ENCODE measurements at places on chromosomes 3 and 15.
A peak's percentile ranks its signal among the peaks of the same experiment; 100 is the strongest.

GRCh38 chr3:37670961-37671483 lies 190.7 kb upstream of the CTDSPL start:
- DNase-seq = no peak

DNA sequence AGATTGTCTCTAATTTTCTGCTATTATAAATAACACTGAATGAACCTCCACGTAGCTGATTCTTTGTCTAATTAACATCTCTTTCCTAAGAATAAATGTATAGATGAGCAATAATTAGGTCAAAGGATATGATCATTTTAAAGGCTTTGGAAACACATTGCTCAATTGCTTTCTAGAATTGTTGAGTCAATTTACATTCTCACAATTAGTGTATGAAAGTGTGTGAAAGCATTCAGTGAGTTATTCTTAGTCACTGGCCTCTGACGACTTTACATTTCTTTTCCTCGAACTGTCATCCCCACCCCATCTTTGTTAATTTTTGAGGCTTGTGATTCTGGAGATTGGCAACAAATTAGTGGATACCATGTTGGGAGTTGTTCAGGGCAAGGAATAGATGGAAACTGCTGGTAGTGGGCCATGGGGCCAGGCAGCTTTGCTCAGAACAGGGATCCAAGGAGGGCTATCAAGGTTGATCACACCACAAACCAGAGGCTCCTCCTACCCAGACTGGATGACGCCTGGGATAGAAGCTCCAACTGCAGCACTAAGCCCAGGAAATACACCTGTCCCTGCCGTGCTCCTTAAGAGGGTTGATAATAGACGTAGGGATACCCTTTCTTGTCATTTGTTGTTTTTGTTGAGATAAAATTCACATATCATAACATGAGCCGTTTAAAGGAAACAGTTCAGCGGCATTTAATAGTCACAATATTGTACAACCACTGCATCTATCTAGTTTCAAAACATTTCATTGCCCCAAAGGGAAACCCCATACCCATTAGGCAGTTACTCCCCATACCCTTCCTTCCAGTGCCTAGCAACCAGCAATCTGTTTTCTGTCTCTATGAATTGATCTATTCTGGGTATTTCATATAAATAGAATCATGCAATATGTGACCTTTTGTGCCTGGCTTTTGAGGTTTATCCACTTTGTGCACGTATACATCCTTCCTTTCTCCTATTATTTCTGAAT lies 27.9 kb downstream of the EIF1B start:
- DNase-seq = no peak

GRCh38 chr15:32122013-32122412 lies 91.7 kb downstream of the CHRNA7 start:
- DNase-seq = no peak

DNA sequence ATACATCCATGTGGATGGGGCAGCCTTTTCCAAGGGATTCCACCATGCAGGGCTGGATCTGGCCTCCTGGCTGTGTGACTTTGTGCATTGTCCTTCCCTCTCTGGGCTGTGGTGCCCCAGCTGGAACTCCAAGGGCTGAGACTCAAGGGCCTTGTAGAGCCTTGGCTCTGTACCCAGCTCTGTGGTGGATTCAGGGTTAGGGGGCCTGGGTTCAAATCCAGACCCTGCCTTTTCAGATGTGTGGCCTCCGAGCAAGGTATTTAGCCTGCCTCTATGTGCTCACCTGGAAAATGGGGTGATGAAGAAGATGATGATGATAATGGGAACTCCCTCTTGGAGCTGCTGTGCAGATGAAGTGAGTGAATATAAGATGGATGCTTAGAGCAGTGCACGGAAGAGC lies 161.9 kb downstream of the WNT7A start:
- DNase-seq = no peak

DNA sequence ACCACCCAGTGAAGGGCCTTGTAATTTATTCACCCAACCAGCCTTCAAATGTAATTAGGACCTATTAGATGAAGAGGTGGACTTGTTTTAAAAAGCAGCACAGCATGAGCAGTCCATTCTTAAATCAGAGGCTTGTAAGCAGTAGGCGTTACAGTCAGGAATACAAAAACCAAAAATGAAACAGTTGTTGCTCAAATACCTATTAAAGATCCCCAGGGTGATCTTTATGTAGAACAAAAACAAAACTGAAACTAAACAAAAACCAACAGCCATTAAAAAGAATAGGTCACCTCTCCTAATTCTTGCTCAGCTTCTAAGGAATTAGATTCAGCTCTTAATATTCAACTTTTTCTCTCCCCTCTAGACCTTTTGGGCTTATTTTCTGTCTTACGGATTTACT lies 104.9 kb upstream of the ST8SIA2 start:
- DNase-seq = no peak

DNA sequence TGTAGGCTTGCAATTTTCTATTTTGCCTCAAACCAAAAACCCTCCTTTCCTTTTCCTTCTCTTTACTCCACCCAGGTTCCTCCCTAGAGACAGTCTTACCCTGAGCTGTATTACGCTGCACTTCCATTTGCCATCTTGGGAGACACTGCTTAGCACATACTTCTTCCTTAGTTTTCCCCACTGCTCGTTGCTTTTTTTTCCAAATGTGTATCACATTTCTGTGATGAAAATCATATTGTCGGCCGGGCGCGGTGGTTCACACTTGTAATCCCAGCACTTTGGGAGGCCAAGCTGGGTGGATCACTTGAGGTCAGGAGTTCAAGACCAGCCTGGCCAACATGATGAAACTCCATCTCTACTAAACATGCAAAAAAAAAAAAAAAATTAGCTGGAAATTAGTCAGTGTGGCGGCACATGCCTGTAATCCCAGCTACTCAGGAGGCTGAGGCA lies 29.5 kb downstream of the POPDC2 start:
- no peak for DNase-seq

DNA sequence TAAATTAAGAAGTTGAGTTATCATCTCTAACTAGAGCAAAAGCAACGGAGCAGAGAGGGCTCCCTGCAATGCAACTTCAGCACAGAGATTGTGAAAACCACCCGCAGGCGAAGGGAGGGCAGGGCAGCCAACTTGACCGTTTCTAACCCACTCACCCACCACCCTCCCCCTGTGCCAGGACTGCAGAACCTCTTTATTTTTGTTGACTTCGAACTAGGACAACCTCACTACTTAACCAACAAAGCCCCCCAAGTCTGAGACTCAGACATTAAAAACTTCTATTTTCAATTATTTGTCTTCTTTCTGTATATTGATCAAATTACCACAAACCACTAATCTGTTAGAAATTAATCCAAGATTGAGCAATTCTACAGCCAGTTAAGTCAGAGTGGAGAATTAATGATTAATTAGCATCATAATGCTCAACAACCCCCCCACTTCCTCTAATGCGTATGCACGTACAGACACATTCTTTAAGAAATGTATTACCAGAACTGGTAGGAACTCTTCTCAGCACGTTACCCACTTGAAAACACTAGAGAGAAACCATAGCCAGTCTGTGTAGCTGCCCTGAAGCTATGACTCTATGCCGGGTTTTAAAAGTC lies 2.0 kb downstream of the MGLL start:
- peak; percentile 47 for DNase-seq

GRCh38 chr3:31184261-31185061 lies 290.0 kb upstream of the GADL1 start:
- no peak for DNase-seq

GRCh38 chr15:28456476-28457395 lies 76.0 kb downstream of the GOLGA8G start:
- DNase-seq = no peak

DNA sequence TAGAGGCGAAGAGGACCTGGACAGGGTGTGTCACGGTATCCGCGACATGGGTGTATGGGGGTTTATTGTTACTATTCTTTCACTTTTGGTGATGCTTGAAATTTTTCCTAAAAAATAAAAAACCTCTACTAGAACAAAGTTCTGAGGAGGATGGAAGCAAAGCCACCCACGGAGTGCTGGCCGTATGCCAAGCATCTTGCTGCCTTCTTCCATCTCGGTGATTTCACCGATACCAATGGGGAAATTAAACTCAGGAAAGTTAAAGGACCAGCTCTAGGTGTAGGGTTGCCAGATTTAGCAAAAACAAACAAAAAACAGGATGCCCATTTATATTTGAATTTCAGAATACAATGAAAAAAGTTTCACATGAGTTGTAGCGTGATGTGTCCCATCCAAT lies 33.9 kb downstream of the SMAD6 start:
- no peak for DNase-seq

- no peak for DNase-seq
Measured at GRCh38 chr3:189419683-189420082, 211.5 kb upstream of the TP63 start.
